Osteocyte (in vitro differentiated cells): ENCODE measurements at places on chromosomes 2 and 18. TPM values are rescaled to one million over a fixed set of nuclear protein-coding genes. Genes with fewer than 3 reads are reported as not detected.

DNA sequence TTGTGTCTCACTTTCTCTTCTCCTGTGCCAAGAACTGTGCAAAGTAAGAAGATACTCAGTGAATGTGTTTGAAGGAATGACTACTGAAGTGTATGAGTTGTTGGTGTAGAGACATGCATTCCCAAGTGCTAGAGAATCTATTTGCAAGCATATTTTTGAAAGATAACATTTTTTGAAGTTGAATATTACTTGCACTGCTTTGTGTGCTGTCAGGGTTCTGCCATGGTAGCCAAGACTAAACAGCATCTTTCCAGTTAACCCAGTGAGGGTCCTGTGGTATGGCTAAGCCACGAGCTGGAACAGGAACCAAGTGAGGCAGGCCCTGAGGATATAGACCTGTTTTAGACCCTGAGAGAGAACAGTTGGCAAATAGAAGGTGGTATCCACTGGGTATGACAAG is 35.2 kb upstream of the EFEMP1 start:
- no peaks in the 10 kb centered on the region for H3K36me3 ChIP-seq
- no peak overlapping the region for H3K27ac ChIP-seq
- DNase-seq: no peak

DNA sequence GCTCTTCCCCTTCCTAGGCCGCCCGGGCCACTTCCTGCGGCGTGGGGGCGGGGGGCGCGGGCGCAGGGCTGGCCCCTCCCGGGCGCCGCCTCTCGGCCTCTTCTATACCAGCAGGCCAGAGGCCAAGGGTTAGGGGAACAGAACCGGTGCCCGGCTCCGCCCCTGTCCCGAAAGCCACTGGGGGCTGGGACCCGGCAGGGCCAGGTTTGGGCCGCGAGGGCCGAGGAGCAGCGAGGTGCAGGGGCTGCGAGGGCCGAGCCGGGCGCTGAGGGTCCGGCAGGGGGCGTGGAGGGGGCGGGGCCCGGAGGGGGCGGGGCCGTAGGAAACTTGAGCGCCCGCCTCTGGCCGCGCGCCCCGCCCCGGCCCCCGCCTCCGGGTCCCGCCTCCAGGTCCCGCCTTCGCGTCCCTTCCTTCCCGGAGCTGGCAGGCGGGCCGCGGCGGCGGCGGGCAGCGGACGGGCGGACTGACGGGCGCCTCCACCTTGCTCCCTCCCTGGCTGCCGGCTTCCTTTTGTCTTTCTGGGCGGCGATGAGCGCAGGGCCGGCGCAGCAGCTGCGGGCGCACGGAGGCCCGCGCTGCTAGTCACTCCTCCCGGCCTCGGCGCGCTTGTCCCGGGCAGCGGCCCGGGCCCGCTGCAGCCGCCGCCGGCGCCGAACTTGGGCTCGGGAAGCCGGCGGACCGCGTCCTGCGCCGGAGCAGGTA is at the start of gene HPCAL1:
Gene HPCAL1, plus strand, starts transcription at position 426 of the 702 bp plus-strand sequence. CDS start 116,854 bp downstream, outside the sequence.
- H3K27me3 ChIP-seq: no peaks in the 10 kb centered on the region
- no peaks in the 10 kb centered on the region for H3K36me3 ChIP-seq
- H3K4me1 ChIP-seq: peaks cover 32% of the 10 kb centered on the region
- peak; percentile 94 for DNase-seq

LRRTM1 gene
- total RNA-seq: not detected in 2 replicates

NAGK gene
- 157 and 161 TPM in 2 replicates for total RNA-seq

- H3K27ac ChIP-seq: no peak overlapping the region
- H3K4me3 ChIP-seq: no peak overlapping the region
- no peak for DNase-seq
- H3K36me3 ChIP-seq: peaks cover 35% of the 10 kb centered on the region
These were observed 5.7 kb downstream of the MCM6 start for GRCh38 chr2:135870571-135870970.

GRCh38 chr18:3207565-3207964 is 12.2 kb downstream of the MYOM1 start:
- H3K27me3 ChIP-seq: no peaks in the 10 kb centered on the region
- H3K4me1 ChIP-seq: peaks cover 21% of the 10 kb centered on the region
- no peak overlapping the region for H3K27ac ChIP-seq
- H3K4me3 ChIP-seq: no peak overlapping the region
- H3K36me3 ChIP-seq: peaks cover 3% of the 10 kb centered on the region

DNA sequence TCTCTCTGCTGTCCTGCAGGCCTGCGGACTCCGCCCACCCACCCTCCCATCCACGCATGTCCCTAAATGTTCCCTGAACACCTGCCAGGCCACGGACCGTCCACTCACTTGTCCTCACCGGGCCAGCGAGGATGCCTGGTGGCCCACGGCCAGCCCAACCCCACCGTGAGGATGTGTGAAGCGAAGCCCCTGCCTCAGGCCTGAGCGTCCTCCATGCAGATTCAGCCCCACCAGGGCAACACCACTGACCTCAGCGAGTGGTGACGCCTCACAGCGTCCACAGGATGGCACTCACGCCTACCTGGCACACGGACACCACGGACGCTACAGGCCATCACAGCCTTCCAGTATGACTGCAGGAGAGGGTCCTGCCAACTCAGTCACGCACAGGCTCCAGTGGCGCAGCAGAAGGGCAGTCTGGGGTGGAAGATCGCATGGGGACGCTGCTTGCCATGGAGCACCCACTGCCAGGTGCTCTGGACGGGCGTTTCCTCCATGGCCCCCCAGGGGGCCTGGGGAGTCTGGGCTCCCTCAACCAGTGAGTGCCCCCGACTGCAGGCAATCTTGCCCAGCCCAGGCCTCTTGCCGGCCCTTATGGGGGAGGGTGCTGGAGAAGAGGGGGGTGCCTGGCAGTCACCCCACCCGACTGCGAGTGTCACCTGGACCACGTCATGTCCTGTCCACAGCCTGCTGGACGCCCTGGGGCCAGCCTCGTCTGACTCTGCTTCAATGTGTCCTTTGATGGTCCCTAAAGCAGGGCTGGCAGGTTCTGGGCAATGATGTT is 25.4 kb downstream of the HDAC4 start:
- no peaks in the 10 kb centered on the region for H3K27me3 ChIP-seq
- H3K4me3 ChIP-seq: no peak overlapping the region
- no peak for DNase-seq
- H3K4me1 ChIP-seq: no peaks in the 10 kb centered on the region
- no peak overlapping the region for H3K27ac ChIP-seq

ANKRD62 gene
- total RNA-seq: not detected in 2 replicates

TTR gene
- 11.2 and 14.8 TPM in 2 replicates for total RNA-seq

GRCh38 chr2:36696533-36696932 is at the start of gene VIT:
Gene VIT, plus strand, starts transcription at chr2:36696707. Its CDS starts 19,664 bp downstream, at chr2:36716371.
- peak within 1 kb of the TSS; percentile 74 for H3K4me3 ChIP-seq
- H3K27ac ChIP-seq: peak within 1 kb of the TSS; percentile 94
- H3K27me3 ChIP-seq: no peaks in the 10 kb centered on the region
- H3K4me1 ChIP-seq: peaks cover 48% of the 10 kb centered on the region
- DNase-seq: no peak
- H3K36me3 ChIP-seq: no peaks in the 10 kb centered on the region

- peaks cover 34% of the 10 kb centered on the region for H3K4me1 ChIP-seq
- no peak for DNase-seq
- H3K4me3 ChIP-seq: no peak overlapping the region
These were observed 291.3 kb downstream of the AFF3 start for GRCh38 chr2:99851089-99851488.

DNA sequence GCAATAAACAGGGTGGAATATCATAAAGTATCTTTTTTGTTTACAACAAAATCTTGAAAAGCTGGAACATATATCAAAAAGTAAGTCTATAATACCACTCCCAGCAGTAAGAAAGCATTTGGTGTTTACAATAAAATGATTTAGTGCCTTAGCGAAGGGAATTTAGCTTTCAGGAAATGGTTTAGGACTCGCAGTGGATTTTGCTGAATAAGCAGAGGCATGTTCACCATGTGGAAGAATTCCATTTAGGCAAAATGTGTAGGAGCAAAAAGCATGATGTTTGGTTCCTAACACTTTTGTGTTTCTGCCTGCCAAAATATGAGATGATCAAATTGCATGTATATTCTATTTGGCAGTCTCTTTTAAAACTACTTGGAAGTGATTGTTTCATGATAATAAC is 163.6 kb downstream of the AGPS start:
- H3K27me3 ChIP-seq: peaks cover 6% of the 10 kb centered on the region
- H3K4me1 ChIP-seq: peaks cover 7% of the 10 kb centered on the region
- H3K36me3 ChIP-seq: no peaks in the 10 kb centered on the region
- no peak for DNase-seq
- no peak overlapping the region for H3K4me3 ChIP-seq

CRYGD gene
- total RNA-seq: not detected in 2 replicates

- no peaks in the 10 kb centered on the region for H3K4me1 ChIP-seq
- H3K27ac ChIP-seq: no peak overlapping the region
- H3K36me3 ChIP-seq: no peaks in the 10 kb centered on the region
- H3K4me3 ChIP-seq: no peak overlapping the region
These were observed 19.6 kb downstream of the AQP12A start for GRCh38 chr2:240711296-240711695.
